HS-5 (cell line): ENCODE measurements at places on chromosomes 13 and 19.

DNA sequence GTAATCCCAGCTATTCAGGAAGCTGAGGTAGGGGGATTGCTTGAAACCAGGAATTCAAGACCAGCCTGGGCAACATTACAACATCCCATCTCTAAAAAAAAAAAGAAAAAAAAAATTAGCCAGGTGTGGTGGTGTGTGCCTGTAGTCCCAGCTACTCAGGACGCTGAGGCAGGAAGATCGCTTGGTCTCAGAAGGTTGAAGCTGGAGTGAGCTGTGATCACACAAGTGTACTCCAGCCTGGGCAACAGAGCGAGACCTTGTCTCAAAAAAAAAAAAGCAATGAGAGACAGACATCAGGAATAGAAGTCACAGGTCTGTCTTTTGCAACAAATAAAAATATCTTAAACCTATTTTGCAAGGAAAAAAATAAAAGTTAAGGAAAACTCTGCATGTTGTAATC lies 23.3 kb downstream of the TMEM38A start:
- no peak for DNase-seq

DNA sequence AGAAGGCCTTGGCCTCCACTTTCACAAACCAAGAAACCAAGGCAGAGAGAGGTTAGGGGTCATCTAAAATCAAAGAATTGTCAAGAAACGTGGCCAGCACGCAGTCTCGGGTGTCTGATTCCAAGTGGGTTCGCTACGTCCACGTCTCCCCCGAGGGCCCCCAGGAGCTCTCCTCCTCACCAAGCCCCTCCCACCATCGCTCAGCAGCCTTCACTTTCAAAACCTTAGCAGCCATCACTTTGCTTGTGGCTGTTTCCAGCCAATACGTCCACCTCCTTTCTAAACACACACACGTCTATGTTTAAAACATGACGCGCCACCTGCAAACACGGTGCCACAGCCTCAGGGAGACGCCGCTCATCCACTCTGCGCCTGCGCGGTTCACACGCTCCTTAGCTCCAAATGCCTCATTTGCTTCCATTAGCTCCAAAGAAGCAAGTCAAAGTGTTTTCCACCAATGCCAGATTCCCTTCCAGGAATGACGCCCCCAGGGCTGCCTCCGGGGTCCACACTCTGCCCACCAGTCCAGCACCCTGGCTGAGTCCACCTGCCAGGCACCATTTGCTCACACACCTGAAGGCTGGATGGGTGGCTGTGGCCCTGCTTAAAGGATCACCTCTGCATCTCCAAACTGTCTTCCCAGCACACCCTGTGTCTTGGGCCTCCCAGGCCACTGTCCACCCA lies 5.5 kb downstream of the RASA3 start:
- DNase-seq: no peak

GRCh38 chr19:6044056-6044805 lies 66.1 kb downstream of the RFX2 start:
- no peak for DNase-seq

DNA sequence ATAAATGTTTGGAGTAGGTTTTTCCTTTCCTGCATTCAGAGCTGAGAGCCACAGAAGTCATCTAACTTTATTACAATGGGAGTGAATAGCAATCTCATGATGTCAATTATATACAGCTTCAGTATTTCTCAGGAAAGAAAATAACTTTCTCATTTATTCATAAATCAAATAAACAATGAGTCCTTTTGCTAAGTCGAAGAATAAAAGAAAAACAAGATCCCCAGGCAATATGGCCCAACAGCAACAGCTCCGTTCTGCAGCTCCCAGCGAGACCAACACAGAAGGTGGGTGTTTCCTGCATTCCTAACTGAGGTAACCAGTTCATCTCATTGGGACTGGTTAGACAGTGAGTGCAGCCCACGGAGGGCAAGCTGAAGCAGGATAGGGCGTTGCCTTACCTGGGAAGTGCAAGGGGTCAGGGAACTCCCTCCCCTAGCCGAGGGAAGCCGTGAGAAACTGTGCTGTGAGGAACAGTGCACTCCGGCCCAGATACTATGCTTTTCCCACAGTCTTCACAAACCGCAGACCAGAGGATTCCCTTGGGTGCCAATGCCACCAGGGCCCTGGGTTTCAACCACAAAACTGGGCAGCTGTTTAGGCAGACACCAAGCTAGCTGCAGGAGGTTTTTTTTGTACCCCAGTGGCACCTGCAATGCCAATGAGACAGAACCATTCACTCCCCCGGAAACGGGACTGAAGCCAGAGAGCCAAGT lies 128.2 kb downstream of the SLITRK1 start:
- no peak for DNase-seq
